ENCODE measurements at places on chromosomes 1 and 21. TPM values are rescaled to one million over a fixed set of nuclear protein-coding genes. Genes with fewer than 3 reads are reported as not detected.

The A3GALT2 gene
- total RNA-seq: not detected

The HIVEP3 gene
- 17.2 TPM for total RNA-seq

The CDC42SE1 gene
- total RNA-seq: 496 TPM

The GALE gene
- 7.0 TPM for total RNA-seq

The RNU1-3 gene
- 3,278 TPM for total RNA-seq

The FCN3 gene
- not detected for total RNA-seq

The HCRTR1 gene
- total RNA-seq: not detected

The MMP23B gene
- 4.1 TPM for total RNA-seq

The CD1D gene
- total RNA-seq: not detected

The PLEKHO1 gene
- total RNA-seq: 61.0 TPM

The TCEA3 gene
- total RNA-seq: 8.5 TPM

The TNFRSF1B gene
- total RNA-seq: 252 TPM

The EPHA10 gene
- not detected for total RNA-seq

The TEDDM1 gene
- not detected for total RNA-seq

The RORC gene
- 6.2 TPM for total RNA-seq

The GPR61 gene
- 0.20 TPM for total RNA-seq

The FCRL5 gene
- total RNA-seq: 0.22 TPM

The RNF2 gene
- 17.1 TPM for total RNA-seq

The CCDC28B gene
- 10.3 TPM for total RNA-seq

The TSNAX gene
- total RNA-seq: 34.8 TPM

The IL22RA1 gene
- total RNA-seq: not detected

The SLC2A5 gene
- 0.64 TPM for total RNA-seq

Data from CD4-positive, CD25-positive, alpha-beta regulatory T cell (primary cell).